ENCODE measurements at places on chromosomes 2 and 18. TPM values are rescaled to one million over a fixed set of nuclear protein-coding genes. Genes with fewer than 3 reads are reported as not detected.

DNA sequence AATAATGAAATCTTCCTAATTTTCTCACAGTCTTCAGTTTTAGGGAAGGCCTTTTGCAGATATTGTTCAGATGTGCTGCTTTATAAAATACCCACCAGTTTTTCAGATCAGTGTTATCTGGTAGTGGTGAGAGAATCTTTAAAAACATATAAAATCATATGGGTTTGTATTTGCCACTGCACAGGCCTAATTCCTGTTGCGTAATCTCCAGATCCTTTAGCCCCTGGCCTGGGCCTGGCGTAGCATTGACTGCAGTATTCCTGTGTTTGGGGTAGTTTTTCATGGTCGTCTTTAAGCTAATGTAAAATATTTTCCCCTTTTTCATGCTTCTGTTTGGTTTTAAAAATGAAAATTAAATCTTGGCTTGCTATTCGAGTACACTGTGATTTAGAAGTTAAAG is 43.2 kb downstream of the TSHZ1 start:
- no peaks in the 10 kb centered on the region for H3K27me3 ChIP-seq
- H3K4me1 ChIP-seq = peaks cover 56% of the 10 kb centered on the region
- DNase-seq = no peak
- peak overlapping the region; percentile 15 for H3K27ac ChIP-seq
- no peak overlapping the region for H3K4me3 ChIP-seq

Gene CDH2
- 1.3 TPM for polyA plus RNA-seq

Gene TMEM17
- polyA plus RNA-seq = 1.2 TPM

- peak overlapping the region; percentile 7 for H3K27ac ChIP-seq
- DNase-seq = no peak
- no peaks in the 10 kb centered on the region for H3K27me3 ChIP-seq
- H3K4me3 ChIP-seq = no peak overlapping the region
- H3K36me3 ChIP-seq = no peaks in the 10 kb centered on the region
These were observed 14.1 kb upstream of the PMAIP1 start for GRCh38 chr18:59885579-59886163.

DNA sequence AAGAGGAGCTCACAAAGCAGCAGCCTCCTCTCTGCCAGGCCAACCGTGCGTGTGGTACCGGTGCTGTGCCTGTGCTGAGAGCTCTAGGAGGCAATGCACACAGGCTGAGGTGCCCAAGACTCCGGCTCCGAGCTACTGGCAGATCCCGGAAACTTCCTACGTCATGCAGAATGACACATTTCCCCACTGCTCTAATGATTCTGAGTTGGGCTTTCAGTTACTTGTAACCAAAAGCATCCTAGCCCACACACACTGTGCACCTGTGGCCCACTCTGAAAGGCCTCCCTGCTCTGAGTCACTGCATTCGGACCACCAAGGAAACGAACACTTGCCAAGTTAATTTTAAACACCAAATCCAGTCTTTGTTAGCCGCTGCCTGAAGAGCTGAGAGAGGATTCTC is 9.3 kb upstream of the RNU4ATAC start:
- no peak overlapping the region for H3K4me3 ChIP-seq
- DNase-seq = no peak
- H3K27ac ChIP-seq = no peak overlapping the region
- no peaks in the 10 kb centered on the region for H3K4me1 ChIP-seq
- peaks cover 86% of the 10 kb centered on the region for H3K36me3 ChIP-seq
- H3K27me3 ChIP-seq = no peaks in the 10 kb centered on the region

DNA sequence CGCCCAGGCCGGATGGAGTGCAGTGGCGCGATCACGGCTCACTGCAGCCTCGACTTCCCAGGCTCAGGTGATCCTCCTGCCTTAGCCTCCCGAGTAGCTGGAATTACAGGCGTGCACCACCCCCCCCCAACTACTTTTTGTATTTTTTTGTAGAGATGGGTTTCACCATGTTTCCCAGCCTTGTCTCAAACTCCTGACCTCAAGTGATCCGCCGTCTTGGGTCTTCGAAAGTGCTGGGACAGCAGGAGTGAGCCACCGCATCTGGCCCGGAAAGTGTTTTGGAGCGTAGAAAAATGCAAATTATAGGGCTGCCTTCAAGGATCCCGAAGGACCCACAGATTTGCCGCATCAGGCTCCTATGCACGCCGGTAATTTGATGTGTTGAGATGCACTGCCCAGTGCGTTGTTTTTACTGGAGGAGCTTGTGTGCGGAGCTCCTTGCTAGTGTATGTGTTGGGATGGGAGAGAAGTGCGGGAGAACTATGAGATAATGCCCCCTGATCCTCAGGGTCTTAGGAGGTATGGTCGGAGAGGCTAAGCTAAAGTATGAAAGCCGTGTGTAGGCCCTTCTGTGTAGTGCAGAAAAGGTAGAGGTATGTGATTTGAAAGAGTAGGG is 1.2 kb upstream of the CLASP1 start:
- no peaks in the 10 kb centered on the region for H3K36me3 ChIP-seq
- peak overlapping the region; percentile 89 for H3K4me3 ChIP-seq
- H3K27me3 ChIP-seq = no peaks in the 10 kb centered on the region
- H3K4me1 ChIP-seq = peaks cover 59% of the 10 kb centered on the region
- peak overlapping the region; percentile 95 for H3K27ac ChIP-seq
